ENCODE measurements at places on chromosomes 5 and 9.
A peak's percentile ranks its signal among the peaks of the same experiment; 100 is the strongest.

DNA sequence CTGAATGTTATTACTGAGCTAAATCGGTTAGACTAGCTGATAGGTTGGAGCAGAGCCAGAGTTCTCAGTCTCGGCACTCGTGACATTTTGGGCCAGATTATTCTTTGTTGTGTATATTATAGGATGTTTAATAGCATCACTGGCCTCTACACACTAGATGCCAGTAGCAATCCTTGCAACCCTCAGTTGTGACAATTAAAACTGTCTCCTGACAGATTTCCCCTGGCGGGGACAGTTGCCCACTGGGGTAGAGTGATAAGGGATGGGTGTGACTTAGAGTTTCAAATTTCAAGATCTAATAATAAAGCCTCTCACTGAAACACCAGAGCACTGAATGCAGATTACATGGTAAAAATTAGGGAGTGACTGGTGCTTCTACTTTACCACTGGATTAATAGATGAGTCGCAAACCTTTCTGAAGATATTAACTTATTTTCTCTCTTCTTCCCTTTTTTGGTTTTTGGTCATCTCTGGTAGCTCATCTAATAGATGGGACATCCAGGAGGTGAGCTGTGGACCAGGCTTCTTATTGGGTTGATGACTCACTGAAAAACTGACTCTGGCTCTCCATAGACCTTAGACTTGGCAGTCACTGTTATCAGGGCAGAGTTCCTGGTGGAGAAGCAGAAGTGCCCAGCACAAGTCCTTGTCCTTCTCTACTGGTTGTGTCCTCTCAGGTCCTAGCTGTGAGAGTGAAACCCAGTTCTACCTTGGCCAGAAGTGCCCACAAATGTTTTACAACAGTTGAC is 150.3 kb downstream of the UNC13B start:
- no peaks in the 10 kb centered on the region for H3K36me3 ChIP-seq
- H3K27me3 ChIP-seq, result peaks cover 2% of the 10 kb centered on the region
- no peaks in the 10 kb centered on the region for H3K4me1 ChIP-seq
- no peak overlapping the region for H3K4me3 ChIP-seq
- no peak overlapping the region for H3K27ac ChIP-seq
- no peak for DNase-seq

GRCh38 chr9:72949244-72949582 is 3.6 kb downstream of the ALDH1A1 start:
- H3K27ac ChIP-seq, result no peak overlapping the region
- H3K36me3 ChIP-seq, result no peaks in the 10 kb centered on the region
- no peak for DNase-seq
- no peak overlapping the region for H3K4me3 ChIP-seq
- H3K27me3 ChIP-seq, result peaks cover 23% of the 10 kb centered on the region
- H3K4me1 ChIP-seq, result no peaks in the 10 kb centered on the region

GRCh38 chr5:38093855-38094254 is 164.5 kb upstream of the EGFLAM start:
- no peaks in the 10 kb centered on the region for H3K36me3 ChIP-seq
- no peaks in the 10 kb centered on the region for H3K27me3 ChIP-seq
- no peak for DNase-seq
- no peaks in the 10 kb centered on the region for H3K4me1 ChIP-seq

GRCh38 chr5:71629950-71630349 is 42.8 kb downstream of the MCCC2 start:
- H3K27me3 ChIP-seq, result no peaks in the 10 kb centered on the region
- no peaks in the 10 kb centered on the region for H3K4me1 ChIP-seq
- no peak overlapping the region for H3K27ac ChIP-seq
- H3K36me3 ChIP-seq, result peaks cover 34% of the 10 kb centered on the region

DNA sequence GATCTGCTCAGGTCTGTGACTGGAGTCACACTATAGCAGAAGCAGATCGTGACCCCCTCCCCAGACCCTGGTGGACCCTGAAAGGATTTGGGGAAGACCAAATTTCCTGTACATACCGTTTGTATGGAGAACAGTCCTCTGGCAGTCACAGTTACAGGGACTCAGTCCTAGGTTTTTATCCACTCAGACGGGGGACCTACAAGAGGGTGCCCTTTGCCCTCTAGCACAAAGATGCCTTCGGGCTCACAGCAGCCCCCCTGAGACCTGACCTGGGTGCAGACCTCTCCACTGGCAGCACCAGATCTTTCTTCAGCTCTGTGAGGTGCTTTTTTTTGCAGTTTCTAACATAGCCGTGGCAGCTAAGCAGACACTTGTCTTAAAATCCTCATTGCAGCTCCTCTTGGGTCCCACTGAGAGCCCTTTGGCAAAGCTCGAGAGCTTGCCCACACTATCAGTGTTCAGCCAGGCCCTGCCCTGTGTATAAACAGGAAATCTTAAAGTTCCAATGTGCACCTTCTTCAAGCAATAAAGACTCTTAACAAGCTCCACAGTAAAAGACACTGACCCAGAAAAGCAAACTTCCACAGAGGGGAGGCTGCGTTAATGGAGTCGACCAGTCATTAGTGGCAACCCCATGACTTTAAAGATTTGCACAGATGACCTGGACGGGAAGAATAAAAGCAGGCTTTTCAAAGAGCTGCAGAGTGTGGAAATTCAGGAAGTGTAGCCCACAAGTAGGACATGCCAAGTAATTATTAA is 71.8 kb upstream of the LHFPL2 start:
- no peak overlapping the region for H3K4me3 ChIP-seq
- H3K27ac ChIP-seq, result no peak overlapping the region
- no peaks in the 10 kb centered on the region for H3K4me1 ChIP-seq
- DNase-seq, result no peak
- H3K36me3 ChIP-seq, result no peaks in the 10 kb centered on the region

DNA sequence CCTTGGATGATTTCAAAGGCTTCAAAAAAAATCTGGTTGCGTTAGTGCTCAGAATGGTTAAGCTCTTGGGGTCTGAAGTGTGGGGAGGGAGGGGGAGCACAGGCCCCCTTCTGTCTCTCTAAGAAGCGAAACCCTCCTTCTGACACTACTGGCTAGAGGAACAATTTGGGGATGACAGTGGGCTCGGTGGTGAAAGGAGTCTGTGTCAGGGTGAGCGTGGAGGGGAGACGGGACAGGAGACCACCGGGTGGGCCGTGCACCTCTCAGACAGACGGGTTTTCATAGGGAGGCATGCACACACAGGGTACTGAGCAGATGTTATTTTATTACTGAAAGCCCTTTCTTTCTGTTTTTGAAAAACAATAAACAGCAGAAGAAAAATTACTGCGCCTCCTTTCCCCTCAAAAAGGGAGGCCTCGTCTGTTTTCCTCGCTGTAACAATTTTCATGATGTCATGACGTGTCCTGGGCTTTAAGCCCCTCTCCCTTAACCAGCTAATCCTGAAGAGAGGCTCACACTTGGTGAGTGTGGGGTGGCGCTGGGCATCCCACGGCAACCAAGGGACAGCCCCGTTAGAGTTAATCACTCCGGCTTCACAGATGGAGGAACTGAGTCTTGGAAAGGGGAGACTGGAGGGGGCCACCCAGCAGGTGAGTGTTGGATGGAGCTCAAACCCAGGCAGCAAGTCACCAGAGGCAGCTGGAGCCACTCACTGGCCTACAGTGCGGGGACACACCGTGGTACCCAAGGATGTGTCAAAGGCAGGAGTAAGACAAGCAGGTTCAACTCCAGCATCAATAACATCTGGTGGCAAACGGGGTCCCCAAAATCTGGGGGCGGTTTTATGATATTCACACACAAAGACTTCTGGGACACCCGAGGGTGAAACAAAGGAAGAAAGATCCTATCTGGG is 53.4 kb downstream of the PTCH1 start:
- H3K4me3 ChIP-seq, result peak overlapping the region; percentile 50
- H3K4me1 ChIP-seq, result peaks cover 27% of the 10 kb centered on the region
- peak overlapping the region; percentile 56 for H3K27ac ChIP-seq
- H3K27me3 ChIP-seq, result peaks cover 42% of the 10 kb centered on the region
- DNase-seq, result no peak
- H3K36me3 ChIP-seq, result no peaks in the 10 kb centered on the region

- no peak for DNase-seq
- no peak overlapping the region for H3K27ac ChIP-seq
- no peaks in the 10 kb centered on the region for H3K4me1 ChIP-seq
These were observed 50.6 kb downstream of the DEPDC1B start for GRCh38 chr5:60649288-60649917.

GRCh38 chr5:143652108-143652700 is 159.8 kb upstream of the HMHB1 start:
- no peak overlapping the region for H3K4me3 ChIP-seq
- H3K4me1 ChIP-seq, result peaks cover 9% of the 10 kb centered on the region
- H3K27ac ChIP-seq, result no peak overlapping the region
- H3K36me3 ChIP-seq, result no peaks in the 10 kb centered on the region

DNA sequence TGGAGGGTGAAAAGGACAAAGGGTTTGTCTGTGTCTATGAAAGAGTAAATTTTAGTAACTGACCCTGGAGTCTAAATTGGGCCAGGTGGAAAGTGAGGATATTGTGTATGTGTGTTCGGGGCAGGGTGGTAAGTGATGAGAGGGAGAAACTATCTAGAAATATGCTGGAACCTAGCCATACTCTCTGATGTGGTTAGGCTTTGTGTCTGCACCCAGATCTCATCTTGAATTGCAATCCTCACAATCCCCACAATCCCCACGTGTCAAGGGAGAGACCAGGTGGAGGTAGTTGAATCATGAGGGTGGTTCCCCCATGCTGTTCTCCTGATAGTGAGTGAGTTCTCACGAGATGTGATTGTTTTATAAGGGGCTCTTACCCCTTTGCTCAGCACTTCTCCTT is 60.6 kb downstream of the COMMD10 start:
- H3K4me3 ChIP-seq, result no peak overlapping the region
- peak; percentile 66 for DNase-seq
- peaks cover 12% of the 10 kb centered on the region for H3K4me1 ChIP-seq
- no peak overlapping the region for H3K27ac ChIP-seq

- no peak for DNase-seq
- H3K4me1 ChIP-seq, result no peaks in the 10 kb centered on the region
- H3K27me3 ChIP-seq, result no peaks in the 10 kb centered on the region
These were observed 455.5 kb upstream of the TRPC7 start for GRCh38 chr5:136820848-136821247.

GRCh38 chr9:91061506-91061905 is 259.9 kb downstream of the SYK start:
- no peak overlapping the region for H3K27ac ChIP-seq
- no peaks in the 10 kb centered on the region for H3K36me3 ChIP-seq
- no peaks in the 10 kb centered on the region for H3K4me1 ChIP-seq
- DNase-seq, result no peak
- no peak overlapping the region for H3K4me3 ChIP-seq
- H3K27me3 ChIP-seq, result peaks cover 2% of the 10 kb centered on the region

DNA sequence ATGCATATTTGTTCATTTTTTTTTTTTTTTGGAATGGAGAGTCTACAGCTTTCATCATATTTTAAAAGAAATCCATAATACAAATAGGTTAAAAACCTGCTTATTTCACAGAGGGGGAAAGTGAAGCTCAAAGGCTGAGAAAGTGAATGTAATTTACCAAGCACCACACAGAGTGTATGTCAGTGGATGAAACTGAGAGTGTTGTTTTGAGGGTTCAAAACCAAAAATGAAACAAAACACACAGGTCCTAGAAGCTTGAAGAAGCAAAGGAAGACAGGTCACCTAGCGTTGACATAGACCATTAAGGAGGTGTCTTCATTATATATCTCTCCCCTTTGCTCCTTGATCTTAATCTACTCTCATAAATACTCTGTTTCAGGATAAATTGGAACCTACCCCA is 7.5 kb downstream of the NMUR2 start:
- H3K4me1 ChIP-seq, result no peaks in the 10 kb centered on the region
- H3K27ac ChIP-seq, result no peak overlapping the region
- H3K27me3 ChIP-seq, result no peaks in the 10 kb centered on the region

DNA sequence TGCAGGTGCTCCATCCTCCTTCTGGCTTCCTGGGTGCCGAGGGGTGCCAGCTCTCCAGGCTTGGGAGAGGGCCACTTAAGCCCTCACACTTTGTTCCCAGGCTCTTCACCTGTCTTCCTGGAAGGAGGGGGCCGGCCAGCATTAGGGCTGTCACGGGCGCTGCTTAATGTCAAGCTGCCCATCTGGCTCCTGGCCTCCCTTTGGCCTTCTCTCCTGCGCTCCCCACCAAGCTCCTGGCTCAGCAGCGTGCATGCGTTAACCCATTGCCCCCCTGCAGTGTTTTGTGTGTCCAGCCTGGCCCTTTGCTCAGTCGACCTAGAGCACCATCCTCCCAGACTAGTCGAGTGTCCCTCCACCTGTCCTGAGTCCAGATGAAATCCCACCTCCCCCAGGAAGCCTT is 21.3 kb downstream of the NTNG2 start:
- no peak overlapping the region for H3K27ac ChIP-seq
- H3K4me3 ChIP-seq, result no peak overlapping the region
- H3K4me1 ChIP-seq, result no peaks in the 10 kb centered on the region
- H3K36me3 ChIP-seq, result no peaks in the 10 kb centered on the region
- H3K27me3 ChIP-seq, result peaks cover 8% of the 10 kb centered on the region
- no peak for DNase-seq

- no peaks in the 10 kb centered on the region for H3K36me3 ChIP-seq
- H3K27ac ChIP-seq, result no peak overlapping the region
- no peaks in the 10 kb centered on the region for H3K4me1 ChIP-seq
- no peak overlapping the region for H3K4me3 ChIP-seq
These were observed 1999.5 kb upstream of the CDH6 start for GRCh38 chr5:29193972-29194371.

- H3K4me1 ChIP-seq, result no peaks in the 10 kb centered on the region
- no peaks in the 10 kb centered on the region for H3K36me3 ChIP-seq
- DNase-seq, result no peak
- no peak overlapping the region for H3K27ac ChIP-seq
- H3K27me3 ChIP-seq, result no peaks in the 10 kb centered on the region
- no peak overlapping the region for H3K4me3 ChIP-seq
These were observed 77.8 kb upstream of the TARS1 start for GRCh38 chr5:33362915-33363314.

GRCh38 chr5:157308836-157309465 is 43.0 kb downstream of the CYFIP2 start:
- H3K36me3 ChIP-seq, result peaks cover 96% of the 10 kb centered on the region
